ENCODE measurements at places on chromosomes 3 and 15.
A peak's percentile ranks its signal among the peaks of the same experiment; 100 is the strongest.

DNA sequence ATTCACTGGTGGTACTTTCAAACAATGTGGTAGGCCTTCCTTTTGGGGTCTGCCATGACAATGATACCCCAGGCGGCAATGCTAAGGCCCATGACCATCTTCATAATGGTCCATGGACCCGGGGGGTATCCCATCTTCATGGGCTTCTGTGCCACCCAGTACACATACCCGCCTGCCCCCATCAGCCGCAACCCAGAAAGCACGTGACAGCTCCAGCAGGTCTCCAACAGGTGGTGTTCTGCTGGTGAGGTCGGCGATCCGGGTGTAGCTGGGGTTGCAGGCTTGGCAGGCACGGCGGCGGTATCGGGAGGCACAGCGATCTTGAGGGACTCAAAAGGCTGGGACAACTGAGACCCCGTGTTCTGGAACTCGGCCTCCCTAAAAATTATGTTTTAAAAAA lies 214.5 kb downstream of the SNRPN start:
- no peak for DNase-seq

DNA sequence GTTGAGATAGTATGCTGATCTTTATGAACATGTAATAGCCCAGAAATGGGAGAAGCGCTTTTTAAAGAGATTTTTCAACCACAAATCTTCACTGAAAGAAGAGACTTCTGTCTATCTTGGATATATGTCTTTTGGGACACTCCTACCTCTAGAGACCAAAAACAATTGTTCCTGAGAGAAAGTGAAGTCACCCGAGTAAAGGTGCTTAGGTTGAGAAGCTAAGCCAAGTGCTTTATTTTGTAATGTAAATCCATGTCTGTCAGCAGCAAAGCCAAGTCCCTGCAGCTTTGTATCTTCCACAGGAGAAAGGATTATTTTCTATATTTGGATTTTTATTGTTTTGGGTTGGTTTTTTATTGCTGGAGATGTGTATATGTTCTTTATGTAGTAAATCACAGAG lies 32.1 kb upstream of the B3GALNT1 start:
- DNase-seq, result no peak

DNA sequence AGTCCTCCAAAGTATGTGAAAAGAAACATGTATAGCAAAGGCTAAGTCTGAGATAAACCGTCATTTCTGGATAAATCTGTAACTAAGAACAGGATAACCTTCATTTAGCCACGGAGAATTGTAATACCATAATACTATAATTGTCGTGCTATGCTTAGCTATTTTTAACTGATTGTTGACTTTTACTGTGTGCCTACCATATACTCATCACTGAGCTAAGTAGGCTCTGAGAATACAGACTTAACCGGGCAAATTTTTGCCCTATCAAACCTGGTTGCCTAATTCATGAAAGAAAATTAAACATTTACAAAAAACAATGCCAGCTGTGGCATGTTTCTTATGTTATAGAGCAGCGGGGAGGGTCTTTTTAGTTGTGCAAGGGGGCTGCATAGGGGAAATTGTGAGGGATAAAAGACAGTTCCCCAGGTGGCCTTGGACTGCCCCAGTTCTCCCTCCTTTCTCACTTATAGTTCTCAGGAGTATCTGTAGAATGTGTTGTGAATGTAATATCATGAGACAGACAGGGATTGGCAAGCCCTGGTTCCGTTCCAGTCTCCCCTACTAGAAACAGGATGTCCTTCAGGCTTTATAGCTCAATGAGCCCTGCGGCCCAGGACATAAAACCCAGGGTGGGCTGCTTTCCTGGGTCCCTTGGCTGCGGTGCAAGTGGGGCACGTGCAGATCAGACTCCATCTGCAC lies 318.5 kb downstream of the GBE1 start:
- DNase-seq, result no peak

DNA sequence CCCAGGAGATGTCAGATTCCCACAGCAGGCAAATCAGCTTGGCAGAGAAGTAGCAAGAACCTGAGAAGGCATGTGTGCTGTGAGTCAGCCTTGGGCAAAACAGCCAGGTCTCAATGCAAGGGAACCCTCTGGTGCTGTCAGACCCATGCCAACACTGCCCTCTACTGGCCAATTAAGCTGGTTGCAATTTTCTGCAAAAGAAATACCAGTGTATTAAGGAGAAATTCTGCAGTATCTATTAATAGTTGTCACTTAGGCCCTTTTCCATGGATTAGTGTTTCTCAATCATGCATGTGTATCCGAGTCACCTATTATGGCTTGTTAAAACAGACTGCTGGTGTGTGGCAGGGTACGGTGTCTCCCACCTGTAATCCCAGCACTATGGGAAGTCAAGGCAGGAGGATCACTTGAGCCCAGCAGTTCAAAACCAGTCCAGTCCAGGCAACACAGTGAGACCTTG lies 26.2 kb downstream of the MAP4 start:
- peak; percentile 92 for DNase-seq

GRCh38 chr3:192935441-192935840 lies 17.8 kb upstream of the MB21D2 start:
- no peak for DNase-seq

- DNase-seq, result no peak
Observed at GRCh38 chr3:13174011-13174802, 101.0 kb upstream of the IQSEC1 start.

GRCh38 chr15:50676799-50677483 lies 9.7 kb downstream of the TRPM7 start:
- peak; percentile 33 for DNase-seq

- DNase-seq, result no peak
Observed at GRCh38 chr3:105863608-105864007, 5.2 kb downstream of the CBLB start.

DNA sequence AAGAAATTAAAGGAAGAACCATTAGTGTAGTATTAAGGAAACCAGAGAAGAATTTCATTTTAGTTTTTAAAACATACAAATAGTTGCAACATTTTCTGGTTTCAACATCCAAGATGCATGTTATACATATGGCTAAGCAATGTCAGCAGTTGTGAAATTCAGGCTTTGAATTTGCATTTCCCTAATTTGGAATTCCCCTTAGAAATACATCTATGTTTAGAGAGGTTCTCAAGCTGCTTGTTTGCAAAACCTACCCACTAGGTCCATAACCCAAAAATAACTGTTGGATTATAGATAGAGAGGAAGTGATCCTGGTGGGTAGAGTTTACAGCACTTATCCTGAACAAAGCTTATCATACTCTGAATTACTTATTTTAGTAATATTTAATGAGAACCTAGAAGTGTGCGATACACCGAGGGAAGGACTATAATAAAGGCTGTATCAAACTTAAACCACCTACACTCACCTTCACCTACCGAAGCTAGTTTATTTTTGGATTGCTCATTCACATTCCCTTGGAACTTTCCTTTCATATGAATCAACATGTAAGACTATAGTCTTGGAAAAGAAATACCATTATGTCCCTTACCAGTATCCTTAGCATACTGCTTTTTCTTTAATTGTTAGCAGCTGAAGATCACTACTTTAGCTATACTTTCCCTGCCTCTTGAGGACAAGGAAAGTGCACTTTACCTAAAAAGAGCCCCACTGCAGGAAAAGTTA lies 60.6 kb downstream of the CHAC1 start:
- DNase-seq, result no peak

DNA sequence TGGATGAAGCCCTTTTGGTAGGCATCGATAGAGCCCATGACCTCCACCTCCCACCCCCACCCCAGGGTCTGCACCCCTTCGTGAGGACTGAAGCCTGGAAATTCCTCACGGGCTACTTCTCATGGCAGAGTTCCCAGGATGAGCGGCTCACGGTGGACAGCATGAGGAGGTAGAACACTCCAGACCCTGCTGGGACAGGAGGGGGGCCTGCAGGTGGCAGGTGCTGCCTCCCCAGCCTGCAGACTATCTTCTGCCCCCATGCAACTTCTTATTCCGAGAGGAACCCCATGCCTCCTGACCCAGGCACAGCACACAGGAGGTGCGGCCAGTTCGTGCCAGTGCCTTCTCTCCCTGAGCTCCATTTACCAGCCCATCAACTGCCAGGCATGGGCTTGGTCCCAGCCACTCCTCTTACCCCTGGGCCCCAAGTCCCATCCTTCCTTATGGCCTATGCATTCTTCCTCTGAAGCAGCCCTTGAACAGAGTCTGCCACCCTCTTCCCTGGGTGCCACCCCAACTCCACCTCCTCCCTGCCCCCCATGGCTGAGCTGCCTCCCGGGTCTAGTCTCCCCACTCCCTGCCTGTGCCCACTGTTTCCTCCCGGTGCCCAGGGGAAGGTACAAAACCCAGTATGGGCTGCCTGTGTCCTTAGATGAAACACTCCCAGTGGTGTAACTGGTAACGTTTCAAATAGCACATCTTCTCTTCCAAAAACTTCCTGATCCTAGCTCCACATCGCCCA lies 8.4 kb downstream of the TBC1D21 start:
- DNase-seq, result no peak

GRCh38 chr15:31325595-31326155 lies 960 bp upstream of the KLF13 start:
- no peak for DNase-seq

- DNase-seq, result peak; percentile 72
Observed at GRCh38 chr3:41960826-41961750, 815 bp downstream of the ULK4 start.

GRCh38 chr3:110623571-110623970 lies 448.0 kb upstream of the NECTIN3 start:
- peak; percentile 8 for DNase-seq

DNA sequence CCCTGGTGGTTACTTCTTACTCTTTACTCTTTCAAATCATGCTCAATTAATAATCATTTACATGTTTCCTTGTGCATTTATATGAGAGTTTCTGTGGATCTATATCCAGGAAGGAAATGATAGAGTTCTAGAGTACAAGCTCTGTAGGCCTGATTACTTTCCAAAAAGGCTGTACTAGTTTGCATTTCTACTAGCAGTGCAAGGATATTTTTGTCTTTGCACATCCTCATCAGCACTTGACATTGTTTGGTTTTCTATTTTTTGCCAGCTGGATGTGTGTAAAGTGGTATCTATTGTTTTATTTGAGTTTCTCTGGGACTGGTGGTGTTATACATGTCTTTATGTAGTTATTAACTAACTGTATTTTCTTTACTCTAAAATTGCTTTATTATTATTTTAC lies 19.6 kb upstream of the SLC7A14 start:
- DNase-seq, result no peak

- no peak for DNase-seq
Observed at GRCh38 chr15:90691369-90691768, 25.8 kb upstream of the BLM start.

DNA sequence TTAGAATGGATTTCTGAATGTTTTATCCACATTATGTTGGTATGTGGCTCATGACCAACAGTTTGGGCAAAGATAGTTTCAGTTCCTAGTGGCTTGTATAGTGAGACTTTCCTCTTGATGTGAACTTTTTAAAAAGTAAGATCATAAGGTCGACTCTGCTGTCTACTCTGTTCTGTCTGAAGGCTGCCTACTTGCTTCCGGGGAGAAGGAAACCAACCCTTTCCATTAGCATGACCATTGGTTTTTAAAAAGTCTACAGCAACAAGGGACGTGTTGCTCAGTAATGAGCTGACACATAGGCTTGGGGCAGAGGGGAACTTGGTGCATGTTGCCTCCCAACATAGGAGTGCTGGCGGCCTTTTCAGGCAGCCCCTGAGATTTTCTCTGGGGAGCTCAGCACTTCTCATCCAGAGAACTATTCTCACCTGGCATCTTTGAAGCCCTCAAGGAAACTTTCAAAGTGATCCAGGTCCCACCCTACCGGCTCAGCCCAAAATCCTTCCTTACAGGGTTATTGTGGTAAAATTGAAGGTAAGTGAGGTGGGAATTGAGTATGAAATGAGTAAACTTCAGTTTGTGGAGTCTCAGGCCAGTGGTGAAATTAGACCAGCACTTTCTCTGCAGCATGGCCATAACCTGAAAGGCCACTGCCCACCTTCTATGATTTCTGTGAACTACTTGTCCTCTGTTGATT lies 30.6 kb downstream of the PSMD6 start:
- no peak for DNase-seq

DNA sequence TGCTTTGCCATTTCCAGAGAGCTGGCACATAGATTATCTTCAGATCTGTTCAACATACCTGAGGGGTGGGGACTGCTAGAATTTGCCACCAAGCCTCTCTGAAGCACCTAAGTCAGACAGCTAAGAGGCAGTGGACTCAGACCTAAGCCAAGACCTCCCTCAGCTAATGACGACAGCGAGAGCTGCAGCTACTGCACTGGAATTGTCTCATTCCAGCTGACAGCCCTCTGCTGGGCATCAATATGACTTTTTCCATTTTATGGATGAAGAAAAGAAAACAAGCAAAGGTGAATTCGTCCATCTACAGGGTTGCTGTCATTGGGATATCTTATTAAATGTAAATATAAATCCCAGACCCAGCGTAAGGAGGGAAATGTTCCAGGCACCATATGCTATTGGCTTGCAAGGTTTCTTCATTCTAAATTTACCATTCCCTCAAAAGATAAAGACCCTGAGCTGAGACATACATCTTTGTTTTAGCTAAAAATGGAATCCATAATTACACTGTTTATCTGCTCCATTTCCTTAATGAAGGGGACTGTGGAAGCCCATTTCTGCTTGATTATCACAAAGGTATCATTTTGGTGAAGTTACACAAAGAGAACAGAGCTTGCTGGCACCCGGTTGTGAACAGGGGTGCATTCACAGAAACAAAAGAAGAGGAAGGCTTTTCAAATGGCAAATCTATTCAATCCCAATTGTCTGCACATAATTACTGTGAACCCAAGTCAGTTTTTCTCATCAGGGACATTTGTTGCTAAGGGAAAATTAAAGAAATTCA lies 85.5 kb upstream of the LRTM1 start:
- DNase-seq, result peak; percentile 55

GRCh38 chr3:152885076-152885475 lies 50.1 kb downstream of the P2RY1 start:
- DNase-seq, result no peak

- DNase-seq, result peak; percentile 31
Observed at GRCh38 chr3:140972833-140973232, 31.2 kb downstream of the SLC25A36 start.

DNA sequence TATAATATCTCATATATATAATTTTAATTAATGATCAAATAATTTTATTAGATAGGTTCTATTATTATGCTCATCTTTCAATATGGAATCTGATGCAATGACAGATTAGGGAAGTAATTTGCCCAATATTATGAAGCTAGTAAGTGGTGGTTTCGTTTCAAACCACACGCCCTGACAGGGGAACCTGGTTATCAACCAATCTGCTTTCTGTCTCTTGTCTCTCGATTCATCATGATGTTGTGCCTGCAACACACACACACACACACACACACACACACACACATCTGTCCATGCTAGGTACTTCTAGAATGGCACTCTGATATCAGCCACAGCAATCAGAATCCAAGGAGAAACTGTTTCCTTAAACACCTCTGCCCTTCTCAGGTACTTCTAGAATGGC lies 128.4 kb downstream of the ZBBX start:
- DNase-seq, result no peak

- no peak for DNase-seq
Observed at GRCh38 chr15:26658290-26658689, 114.6 kb downstream of the GABRB3 start.

DNA sequence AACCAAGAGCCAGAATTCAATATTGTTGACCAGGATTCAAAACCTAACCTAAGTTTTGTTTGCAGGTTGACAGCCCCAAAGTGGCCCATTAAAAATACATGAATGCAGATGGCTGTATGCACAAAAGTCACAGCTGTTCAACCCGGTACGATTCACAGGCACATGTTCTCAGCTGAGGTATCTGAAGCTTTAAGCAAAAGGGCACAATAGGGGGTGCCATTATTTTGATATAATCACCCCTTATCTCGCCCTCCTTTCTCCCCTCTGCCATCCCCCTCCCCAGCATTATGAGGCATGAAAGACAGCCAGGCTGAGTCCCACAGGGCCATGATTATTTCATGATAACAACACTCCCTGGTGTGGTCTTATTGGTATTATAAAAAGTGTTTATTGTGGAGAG lies 264.9 kb downstream of the EBLN2 start:
- DNase-seq, result no peak

Measured in astrocyte of the spinal cord (primary cell).